T-helper 1 cell (primary cell): ENCODE measurements at places on chromosomes 2 and 18.

DNA sequence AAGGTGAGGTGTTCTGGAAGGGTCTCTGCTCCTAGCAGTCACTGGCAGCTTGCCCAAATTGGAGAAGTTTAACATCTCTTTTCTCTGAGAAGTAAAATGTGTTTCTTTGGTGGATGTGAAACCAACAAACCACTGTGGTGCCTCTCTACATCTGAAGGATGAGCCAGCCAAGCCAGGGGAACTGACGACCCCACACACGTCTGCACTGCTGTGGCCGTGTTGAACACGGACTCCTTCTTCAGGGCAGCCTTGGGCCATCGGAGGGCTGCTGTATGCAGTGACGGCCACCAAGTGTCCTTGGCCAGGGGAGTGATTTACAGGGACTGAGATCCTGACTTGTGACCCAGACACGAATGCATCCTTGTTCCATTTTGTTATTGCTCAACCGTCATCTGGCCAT, 207.8 kb downstream of the ACKR3 start:
- no peak for DNase-seq

- no peak for DNase-seq
These were observed 10.6 kb upstream of the ANXA4 start for GRCh38 chr2:69731147-69731970.

GRCh38 chr18:22302144-22302543, 115.6 kb downstream of the CTAGE1 start:
- no peak for DNase-seq

- DNase-seq = no peak
These were observed 676.3 kb downstream of the IRS1 start for GRCh38 chr2:226123300-226123699.

GRCh38 chr18:21980744-21981143, 188.6 kb upstream of the GATA6 start:
- DNase-seq = no peak

DNA sequence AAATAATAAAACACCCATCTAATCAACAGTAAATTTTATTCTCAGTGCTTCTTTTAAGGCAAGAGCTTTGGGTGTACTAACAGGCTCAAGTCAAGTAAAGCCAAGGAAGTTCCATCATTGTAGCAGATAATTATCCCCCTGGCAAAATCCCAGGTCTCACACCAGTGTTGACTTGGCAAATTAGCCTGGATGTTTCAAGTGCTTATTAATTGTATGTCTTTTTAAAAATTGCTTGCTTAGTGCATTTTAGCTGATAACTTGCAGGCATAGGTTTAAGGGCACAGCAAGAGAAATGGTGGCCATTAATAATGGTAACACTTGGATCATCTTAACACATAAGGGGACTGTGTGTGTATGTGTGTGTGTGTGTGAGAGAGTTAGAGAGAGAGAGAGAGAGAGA, 42.0 kb upstream of the FMNL2 start:
- no peak for DNase-seq

DNA sequence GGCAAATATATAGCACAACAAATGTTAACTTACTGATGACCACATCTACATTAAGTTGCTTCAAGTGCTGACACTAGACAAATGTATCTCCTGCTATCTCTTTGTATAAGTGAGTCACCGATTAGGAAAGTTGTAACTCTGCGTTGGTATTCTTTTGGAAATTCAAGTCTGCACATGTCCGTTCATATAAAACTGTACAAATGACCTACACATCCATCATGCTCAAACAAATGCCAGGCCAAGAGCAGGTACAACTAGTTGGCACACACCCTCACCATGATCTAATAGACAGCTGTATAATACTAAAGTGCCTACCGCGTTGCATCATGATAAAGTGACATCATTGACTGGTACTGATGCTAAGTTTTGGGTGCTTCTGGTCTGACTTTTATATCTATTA, 141.1 kb downstream of the RBMS1 start:
- no peak for DNase-seq
